Motor neuron (in vitro differentiated cells): ENCODE measurements at places on chromosomes 12 and 14. TPM values are rescaled to one million over a fixed set of nuclear protein-coding genes. Genes with fewer than 3 reads are reported as not detected.

DNA sequence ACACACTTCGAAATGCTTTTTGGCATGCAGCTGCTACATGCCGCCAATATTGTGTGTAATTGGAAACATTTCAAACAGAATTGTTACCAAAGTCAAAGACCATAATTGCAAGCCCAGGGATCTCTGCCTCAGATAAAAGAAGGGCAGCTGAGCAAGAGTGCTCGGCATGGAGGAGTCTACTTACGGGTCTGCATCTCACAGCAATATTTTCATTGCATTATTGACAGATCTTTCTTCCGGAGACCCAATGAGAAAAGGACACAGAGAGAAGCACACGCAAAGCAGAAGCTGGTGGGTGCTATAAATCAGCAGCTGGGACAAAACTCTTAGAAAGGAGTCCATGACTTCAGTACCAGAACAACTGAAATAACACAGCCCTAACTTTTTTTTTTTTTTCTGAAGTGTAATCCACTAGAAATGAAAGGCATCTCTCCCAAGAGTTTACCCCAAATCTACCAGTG lies 4.9 kb downstream of the PRICKLE1 start:
- no peak for ATAC-seq

DNA sequence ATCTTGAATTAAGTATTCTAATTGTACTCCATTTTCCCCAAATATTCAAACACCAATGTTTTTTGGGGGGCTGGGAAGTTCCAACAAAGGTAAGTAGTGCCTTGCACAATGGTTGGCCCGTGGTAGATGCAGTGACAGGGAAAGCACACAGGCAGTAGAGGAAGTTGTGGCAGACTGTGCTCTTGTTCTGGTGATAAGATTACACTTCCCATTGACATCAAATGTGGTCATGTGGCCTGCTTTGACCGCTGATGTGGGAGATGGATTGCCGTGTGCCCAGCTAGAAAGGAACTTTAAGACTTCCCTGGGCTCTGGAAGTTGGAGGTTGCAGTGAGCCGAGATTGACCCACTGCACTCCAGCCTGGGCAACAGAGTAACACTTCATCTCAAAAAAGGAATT lies 223.8 kb downstream of the VRK1 start:
- ATAC-seq: no peak

DNA sequence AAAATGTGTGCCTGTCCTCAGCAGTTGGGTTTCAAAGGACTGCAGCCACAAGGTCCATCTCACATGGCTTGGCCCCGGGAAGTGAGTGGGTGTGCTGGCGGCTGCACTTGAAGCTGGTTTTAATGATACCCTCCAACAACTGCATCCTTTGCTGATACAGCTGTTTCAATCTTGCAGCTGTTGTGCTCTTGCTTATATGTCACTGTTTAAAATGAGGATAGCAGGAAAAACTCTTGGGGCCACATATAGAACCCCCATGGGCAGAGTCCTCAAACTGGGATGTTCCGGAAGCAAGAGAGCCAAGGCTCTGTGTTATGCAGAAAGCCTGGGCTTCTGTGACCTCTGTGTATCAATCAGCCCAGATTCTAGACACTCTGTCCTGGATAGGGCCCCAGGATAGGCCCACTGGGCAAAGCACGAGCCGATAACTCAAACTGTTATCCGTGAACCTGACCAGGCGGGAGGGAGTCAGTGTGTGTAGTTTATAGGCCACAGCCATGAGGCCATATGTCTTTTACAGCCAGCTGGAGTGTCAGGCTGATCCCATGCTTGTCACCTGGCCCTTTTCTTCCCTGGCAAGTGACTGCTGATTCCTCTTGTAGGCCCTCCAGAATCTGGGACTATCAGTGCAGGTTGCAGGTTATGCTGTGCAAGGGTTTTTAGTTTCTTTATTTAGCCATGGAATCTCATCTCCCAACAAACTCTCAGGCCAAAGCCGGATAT lies 74.3 kb downstream of the SSPN start:
- no peak for ATAC-seq

GRCh38 chr14:36856095-36856878 lies 194.6 kb downstream of the PAX9 start:
- ATAC-seq: no peak

DNA sequence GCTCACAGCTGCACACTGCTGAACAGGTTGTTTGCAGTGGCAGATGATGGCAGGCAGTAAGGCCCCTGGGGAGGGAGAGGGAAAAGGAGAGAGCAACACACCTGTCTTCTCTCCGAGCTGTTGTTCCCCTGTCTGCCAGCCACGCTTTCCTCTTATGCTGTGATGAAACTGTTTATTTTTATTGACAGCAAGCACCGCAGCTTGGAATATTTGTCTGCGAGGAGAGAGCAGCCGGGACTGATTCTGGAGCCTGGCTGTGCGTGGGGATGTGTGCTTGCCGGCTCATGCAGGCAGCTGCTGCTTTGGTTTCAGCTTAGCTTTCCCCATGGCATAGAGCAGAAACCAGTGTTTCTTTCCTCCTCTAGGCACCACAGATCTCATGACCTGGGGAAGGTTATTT lies 58.7 kb upstream of the KCNA5 start:
- no peak for ATAC-seq

DNA sequence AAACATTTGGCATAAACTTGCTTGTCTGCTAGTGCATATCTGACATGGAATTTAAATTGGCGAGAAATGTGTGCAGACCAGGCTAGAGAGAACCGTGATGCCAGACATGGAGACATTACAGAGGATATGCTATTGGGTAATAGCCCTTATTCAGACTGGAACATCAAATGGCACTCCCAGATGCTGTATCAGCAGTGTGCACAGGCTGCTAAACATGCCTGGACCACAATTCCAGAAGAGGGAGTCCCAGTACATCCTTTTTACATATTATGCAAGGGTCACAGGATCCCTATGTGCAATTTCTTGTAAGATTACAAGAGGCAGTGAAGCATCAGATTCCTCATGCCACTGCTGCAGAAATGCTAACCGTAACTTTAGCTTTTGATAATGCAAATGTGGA lies 354.5 kb upstream of the FOXG1 start:
- ATAC-seq: peak; percentile 70

DNA sequence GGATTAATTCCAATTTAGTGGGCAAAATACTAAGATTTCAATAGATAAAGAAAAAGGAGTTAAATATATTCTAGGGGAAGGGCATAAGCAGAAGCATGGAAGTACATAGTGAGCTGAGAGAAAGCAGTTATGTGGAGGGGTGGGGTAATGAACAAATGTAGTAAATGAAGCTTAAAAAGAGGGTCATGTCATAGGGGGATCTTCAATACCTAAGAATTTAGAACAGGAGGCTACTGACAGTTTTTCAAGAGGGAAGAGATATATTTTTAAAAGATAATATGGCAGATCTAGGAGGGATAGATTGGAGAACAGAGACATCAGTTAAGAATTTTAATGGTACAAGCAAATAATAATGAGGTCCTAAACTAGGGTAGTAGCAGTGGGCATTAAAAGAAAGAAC lies 9.4 kb downstream of the SYCP3 start:
- ATAC-seq: no peak

DNA sequence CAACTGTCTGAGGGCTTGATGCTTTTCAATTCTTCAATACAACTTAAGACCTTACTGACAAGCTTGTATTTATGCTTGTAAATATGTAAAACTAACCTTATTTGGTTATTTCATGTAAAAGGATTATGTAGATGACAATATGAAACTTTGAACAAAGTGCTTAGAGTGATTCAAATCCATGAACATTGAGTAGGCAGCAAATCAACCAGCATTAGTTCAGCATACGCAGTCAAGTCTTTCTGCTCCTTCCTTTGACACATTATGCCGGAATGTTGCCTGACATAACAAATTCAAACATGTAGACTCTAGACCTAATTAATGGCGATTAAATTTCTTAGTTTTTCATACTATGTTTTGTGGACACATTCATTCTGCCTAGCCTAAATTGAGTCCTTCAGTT lies 105.2 kb downstream of the FGD4 start:
- no peak for ATAC-seq

DNA sequence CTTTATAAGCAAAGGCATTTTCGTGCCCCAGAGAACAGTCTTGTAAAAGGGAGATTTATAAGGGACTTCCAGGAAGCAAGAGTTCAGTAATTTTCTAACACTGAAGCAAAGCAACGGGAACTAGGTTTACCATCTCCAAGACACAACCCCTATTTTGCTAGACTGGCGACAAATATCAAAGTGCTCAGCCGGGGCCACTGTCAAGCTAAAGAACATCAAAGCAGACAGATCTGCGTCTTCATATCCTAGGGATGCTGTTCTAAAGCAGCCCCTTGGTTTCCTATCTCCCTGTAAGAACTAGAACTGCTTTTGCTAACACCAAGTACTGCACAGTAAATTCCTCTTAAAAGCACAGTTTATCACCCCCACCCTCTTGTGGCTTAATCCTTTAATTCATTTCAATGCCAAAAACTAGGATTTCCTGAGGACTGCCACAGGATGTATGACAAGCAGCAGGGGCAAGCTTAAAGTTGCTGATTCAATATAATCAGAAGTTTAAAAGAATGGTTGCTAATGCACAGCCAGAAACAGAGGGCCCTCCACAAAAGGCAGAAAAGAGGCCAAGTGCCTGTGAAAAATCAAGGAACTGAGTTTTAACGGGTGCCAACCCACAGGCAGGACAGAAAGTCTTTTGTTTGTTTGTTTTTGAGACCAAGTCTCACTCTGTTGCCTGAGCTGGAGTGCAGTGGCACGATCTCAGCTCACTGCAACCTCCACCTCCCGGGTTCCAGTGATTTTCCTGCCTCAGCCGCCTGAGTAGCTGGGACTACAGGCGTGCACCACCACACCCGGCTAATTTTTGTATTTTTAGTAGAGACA lies 44.0 kb upstream of the ISM2 start:
- ATAC-seq: no peak

MAGOHB gene
- total RNA-seq: 21.6 and 24.1 TPM in 2 replicates

TMEM63C gene
- total RNA-seq: 0.49 and 3.4 TPM in 2 replicates

KRT71 gene
- total RNA-seq: 0.49 and 0.52 TPM in 2 replicates
